ENCODE measurements at places on chromosomes 1 and 21.

GRCh38 chr1:116097626-116098025 is 13.6 kb upstream of the MAB21L3 start:
- no peak for DNase-seq

- no peak for DNase-seq
Observed at GRCh38 chr1:116476321-116476720, 94.5 kb downstream of the CD58 start.

DNA sequence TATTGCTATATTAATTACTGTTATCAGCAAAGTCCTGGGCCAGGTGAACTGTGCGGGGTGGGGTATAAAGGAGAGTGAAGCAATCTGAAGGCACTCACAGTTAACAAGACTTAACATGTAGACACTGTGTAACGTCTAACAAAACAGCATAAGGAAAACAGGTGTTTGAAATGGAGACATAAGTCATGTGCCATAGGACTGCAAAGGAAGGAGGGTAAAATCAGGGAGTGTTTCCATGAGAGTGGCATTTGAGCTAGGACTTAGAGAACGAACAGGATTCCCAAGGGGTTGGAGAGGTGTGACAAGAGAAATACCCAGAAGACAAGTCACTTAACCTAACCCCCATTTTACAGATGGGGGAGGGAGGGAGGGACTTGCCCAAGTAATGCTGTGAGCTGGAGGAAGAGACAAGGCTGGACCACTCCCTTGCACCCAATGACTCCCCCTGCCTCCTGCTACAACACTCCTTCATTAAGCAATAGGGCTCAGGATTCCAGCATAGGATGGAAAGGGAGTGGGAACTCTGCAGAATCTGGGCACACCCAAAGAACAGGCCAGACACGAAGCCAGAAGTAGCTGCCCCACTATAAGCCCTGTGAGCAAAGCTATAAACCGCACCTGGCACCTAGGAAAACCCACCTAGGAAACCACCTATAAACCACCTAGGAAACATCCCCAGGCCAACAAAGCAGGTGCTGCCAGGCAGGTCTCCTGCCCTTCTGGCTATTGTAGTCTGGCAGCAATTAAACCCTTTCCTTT is 6.6 kb downstream of the PEF1 start:
- DNase-seq, result no peak

DNA sequence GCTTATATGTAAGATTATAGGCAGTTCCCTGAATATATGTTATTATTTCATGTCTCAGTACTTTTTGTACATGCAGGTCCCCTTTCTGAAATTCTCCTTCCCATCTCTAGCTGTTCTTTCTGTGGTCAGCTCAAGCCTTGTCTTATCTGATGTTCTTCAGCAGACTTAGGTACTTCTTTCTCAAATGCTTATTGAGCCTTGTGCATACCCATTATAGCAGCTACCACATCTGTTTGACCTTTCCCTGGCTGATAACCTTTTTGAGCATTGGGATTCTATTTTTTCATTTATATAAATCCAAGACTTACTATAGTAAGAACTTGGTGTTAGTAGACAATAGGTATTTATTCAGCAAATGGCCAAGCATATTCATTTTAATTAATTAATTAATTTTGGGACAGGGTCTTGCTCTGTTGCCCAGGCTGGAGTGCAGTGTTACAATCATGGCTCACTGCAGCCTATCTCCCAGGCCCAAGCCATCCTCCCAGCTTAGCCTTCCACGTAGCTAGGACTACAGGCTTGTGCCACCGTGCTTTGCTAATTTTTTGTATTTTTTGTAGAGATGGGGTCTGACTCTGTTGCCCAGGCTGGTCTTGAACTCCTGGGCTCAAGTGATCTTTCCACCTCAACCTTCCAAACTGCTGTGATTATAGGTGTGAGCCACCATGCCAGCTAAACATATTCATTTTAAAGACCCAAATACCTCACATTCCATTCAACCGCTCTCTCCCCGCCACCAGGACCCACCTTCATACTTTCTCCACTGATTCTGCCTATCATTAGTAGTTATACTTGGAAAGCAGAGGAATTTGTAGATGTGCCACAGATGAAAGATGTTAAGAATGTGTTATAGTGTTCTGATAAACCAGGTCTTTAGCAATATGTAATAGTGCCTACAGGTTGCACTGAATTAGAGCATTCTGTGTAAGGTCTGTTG is 16.7 kb downstream of the TIPRL start:
- no peak for DNase-seq

DNA sequence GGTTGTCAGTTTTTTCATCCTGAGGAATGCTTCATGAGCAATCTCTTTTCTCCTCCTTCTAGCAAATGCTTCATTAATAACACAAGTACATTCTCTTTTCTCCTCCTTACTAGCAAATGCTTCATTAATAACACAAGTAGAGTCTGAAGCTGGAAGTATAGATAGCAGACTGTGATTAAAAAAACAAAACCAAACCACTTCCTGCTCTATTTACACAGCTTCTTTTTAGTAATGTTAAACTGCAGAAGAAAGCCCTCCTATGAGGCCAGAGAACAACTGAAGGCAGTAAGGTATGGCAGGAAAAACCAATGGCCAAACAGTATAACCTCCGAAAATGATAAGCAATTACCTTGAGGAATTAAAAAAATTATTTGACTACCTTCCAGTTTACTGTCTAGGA is 90.1 kb downstream of the ZSWIM5 start:
- no peak for DNase-seq

GRCh38 chr1:24901791-24902470 is 28.1 kb downstream of the RUNX3 start:
- DNase-seq, result no peak

- DNase-seq, result no peak
Observed at GRCh38 chr1:86573763-86574484, 27.0 kb downstream of the CLCA4 start.

DNA sequence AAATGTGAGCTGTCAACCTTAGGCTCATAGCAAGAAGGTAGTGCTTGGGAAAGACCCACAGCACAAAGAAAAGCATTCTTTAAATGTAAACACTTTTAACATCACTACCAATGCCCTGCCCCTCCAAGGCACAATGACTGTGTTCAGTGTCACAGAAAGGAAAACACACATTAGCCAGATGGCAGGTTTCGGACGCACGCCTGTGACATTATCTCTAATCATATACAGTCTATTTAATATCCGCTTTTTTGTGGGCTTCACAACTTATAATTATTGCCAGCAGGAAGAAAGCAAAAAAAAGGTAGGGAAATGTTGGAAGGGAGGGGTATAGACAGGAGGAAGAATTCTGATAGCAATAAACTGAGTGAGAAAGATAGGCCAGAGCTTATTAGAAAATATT is 112.4 kb upstream of the BEND5 start:
- DNase-seq, result no peak

GRCh38 chr21:35256468-35256988 is 207.4 kb upstream of the RUNX1 start:
- peak; percentile 3 for DNase-seq

DNA sequence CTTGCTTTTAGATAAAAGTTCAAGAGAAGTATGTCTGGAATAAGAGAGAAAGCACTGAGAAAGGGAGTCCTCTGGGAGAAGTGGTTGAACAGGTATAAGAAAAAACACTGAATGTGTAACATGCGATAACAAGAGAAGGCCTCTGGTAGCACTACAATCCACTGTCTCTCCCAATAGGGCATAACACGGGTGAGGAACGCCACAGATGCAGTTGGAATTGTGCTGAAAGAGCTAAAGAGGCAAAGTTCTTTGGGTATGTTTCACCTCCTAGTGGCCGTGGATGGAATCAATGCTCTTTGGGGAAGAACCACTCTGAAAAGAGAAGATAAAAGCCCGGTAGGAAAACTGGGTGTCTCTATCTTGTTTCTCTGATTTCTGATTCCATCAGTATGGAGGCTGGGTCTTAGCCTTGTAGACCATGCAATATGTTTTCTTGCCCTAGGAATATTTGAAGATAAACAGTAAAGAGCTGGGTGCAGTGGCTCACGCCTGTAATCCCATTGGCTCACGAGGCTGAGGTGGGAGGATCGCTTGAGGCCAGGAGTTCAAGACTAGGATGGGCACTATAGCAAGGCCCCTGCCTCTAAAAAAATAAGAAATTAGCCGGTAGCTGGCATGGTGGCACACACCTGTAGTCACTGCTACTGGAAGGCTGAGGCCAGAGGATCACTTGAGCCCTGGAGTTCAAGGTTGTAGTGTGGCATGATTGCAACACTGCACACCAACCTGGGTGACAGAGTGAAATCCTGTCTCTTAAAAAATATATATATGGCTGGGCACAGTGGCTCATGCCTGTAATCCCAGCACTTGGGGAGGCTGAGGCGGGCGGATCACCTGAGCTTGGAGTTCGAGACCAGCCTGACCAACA is 40.4 kb downstream of the DAP3 start:
- DNase-seq, result no peak

- no peak for DNase-seq
Observed at GRCh38 chr1:154350383-154350782, 25.1 kb downstream of the ATP8B2 start.

GRCh38 chr21:32816261-32816660 is 44.7 kb upstream of the PAXBP1 start:
- no peak for DNase-seq

DNA sequence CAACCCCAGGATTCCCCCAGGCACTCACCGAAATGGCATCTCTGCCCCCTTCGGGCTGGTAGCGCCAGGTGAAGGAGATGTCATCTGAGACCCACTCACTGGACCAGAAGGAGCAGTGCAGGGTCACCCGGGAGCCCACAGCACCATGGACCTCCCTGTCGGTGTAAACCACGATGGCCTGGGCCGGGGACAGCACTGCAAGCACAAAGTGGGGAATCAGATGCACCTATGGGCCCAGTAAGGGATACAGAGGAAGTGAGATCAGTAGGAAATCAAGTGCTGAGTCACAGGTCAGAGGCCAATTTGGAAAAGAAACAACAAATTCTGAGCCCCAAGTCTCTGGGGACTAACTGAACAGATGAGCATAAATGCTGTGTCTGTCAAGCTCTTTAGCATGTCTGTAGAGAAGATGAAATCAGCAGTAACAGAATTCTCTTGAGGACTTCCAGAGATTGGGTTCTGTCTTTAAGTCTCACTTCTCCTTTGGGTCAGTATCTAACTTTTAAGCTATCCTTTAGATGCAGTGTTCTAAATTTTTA is 2.5 kb downstream of the MPZ start:
- no peak for DNase-seq

DNA sequence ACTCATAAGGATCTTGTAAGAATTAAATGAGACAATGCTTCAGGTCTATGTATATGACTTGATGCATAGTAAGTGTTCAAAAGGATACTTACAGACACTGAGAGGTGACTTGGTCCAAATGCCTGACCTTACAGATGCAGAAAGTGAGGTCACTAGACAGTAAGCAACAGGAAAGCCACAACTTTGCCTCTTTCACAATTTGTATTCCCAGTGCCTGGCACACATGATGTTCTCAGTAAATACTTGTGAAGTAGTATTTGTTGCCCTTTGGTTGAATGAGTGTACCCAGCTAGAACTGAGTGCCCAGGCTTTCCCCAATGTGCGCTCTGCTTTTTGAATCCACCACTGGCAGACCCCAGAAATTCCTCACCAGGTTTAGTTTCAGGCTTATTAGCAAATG is 105.1 kb downstream of the BEND5 start:
- DNase-seq, result no peak
